Mucosa of descending colon (tissue), 3 donors: ENCODE measurements at places on chromosomes 1 and 21. TPM values are rescaled to one million over a fixed set of nuclear protein-coding genes. Genes with fewer than 3 reads are reported as not detected.

Gene FAM78B
- 1.3 TPM for total RNA-seq

Gene FLG
- total RNA-seq: not detected

Gene CZIB
- 40.6 TPM for total RNA-seq

Gene PRKAA2
- total RNA-seq: 3.1 TPM

Gene NBPF4
- total RNA-seq: 0.35 TPM

Gene FAM151A
- total RNA-seq: 5.7 TPM

Gene CBS
- 4.5 TPM for total RNA-seq

Gene HCRTR1
- total RNA-seq: not detected

Gene RGS16
- total RNA-seq: 0.61 TPM

Gene NR0B2
- 0.52 TPM for total RNA-seq

Gene RNF223
- 7.5 TPM for total RNA-seq

Gene NHLH1
- total RNA-seq: 0.14 TPM

DNA sequence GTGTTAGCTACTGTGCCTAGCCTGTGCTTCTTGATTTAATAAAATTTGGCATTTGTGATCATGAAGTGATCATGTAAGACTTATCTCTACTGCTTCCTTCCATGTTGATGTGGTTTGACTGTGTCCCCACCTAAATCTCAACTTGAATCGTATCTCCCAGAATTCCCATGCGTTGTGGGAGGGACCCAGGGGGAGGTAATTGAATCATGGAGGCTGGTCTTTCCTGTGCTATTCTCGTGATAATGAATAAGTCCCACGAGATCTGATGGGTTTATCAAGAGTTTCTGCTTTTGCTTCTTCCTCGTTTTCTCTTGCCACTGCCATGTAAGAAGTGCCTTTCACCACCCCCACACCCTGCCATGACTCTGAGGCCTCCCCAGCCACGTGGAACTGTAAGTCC lies at the start of gene OVAAL:
Gene OVAAL, plus strand, starts transcription at position 301 of the 400 bp plus-strand sequence.
- DNase-seq: no peak

DNA sequence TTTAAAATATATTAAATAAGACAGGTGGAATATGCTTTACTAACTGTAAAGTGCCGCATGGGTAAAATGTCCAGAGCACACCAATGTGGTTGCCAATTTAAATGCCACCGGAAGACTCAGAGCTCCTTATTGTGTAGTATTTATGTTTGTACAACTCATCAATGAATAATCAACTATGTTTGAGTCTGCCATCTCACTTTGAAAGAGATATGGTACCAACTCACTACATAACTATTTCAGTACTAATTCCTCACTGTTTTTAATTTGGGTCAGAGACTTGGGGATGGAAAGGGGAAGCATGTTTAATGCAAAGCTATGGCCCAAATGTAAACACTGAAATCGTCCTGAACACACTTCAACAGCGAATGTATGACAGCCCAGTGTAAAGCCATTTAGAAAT lies 144.8 kb downstream of the NR5A2 start:
- no peak for DNase-seq

- DNase-seq: no peak
Measured at GRCh38 chr1:167330601-167331293, 110.1 kb downstream of the POU2F1 start.

DNA sequence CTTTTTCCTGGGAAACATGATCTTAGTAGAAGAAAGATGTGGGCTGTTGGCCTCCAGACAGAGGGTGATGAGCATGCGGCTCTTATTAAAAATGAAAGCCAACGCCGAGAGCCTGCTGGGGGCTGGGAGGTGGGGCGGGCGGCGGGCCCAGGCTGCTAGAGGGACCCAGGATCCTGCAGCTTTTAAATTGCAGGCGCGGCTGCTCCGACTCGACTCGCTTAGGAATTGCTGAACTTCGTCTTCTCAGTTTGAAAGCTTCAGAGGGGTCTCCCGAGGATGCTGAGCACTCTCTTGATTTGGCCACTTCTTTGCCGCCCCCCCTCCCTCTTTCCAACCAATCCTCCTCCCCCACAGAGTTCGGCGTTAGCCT lies 1.2 kb downstream of the AGPAT3 start:
- peak; percentile 66 for DNase-seq

- peak; percentile 100 for DNase-seq
Measured at GRCh38 chr1:15835741-15836510, 11.6 kb upstream of the SPEN start.

GRCh38 chr1:31183927-31184554 lies 55.6 kb downstream of the NKAIN1 start:
- DNase-seq: peak; percentile 38

GRCh38 chr1:176617881-176618280 lies 154.9 kb downstream of the PAPPA2 start:
- DNase-seq: no peak

DNA sequence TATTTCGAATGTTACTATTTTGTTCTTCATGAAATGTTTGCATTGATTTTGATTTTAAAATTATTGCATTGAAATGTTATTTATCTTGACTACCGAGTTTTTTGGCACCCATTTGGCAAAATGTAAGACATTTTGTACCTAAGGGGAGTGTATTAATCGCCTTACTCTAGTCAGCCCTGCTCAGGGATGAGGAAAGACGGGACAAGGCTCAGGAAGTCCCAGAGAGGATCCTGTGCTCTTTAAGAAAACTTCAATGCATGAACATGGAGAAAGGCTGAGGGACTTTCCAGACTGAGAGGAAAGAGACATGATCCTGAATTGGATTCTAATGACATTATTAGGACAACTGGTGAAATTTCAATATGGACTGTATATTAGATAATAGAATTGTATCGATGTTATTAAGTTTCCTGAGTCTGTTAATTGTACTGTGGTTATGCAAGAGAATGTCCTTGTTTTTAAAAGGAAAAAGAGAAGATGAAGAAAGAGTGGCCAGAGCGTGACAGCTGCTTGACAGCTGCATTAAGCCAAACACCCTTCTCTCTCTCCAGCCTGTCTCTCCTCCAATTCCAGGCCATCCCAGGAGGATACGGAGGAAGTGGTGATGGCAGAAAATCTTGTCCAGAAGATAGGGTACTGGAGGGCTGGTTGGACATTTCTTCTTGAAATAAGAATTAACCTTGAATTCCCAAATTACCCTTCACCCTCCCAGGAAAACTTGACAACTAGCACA lies 66.0 kb downstream of the PLEKHA6 start:
- no peak for DNase-seq

- no peak for DNase-seq
Measured at GRCh38 chr1:50548243-50548642, 125.0 kb upstream of the DMRTA2 start.

DNA sequence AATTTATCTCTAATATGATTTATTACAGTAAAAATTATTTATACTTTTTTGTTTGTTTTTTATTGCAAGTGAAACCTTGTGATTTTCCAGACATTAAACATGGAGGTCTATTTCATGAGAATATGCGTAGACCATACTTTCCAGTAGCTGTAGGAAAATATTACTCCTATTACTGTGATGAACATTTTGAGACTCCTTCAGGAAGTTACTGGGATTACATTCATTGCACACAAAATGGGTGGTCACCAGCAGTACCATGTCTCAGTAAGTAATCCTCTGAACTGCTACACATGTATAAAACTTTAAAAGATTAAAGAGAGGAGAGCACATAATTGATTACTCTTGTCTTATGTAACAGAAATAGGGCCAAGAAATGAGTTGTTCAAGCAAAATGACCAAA lies 4.5 kb downstream of the CFHR3 start:
- DNase-seq: no peak

- no peak for DNase-seq
Measured at GRCh38 chr21:38908537-38908936, 102.8 kb downstream of the ETS2 start.

GRCh38 chr21:36854391-36854790 lies 112.1 kb downstream of the HLCS start:
- peak; percentile 72 for DNase-seq

DNA sequence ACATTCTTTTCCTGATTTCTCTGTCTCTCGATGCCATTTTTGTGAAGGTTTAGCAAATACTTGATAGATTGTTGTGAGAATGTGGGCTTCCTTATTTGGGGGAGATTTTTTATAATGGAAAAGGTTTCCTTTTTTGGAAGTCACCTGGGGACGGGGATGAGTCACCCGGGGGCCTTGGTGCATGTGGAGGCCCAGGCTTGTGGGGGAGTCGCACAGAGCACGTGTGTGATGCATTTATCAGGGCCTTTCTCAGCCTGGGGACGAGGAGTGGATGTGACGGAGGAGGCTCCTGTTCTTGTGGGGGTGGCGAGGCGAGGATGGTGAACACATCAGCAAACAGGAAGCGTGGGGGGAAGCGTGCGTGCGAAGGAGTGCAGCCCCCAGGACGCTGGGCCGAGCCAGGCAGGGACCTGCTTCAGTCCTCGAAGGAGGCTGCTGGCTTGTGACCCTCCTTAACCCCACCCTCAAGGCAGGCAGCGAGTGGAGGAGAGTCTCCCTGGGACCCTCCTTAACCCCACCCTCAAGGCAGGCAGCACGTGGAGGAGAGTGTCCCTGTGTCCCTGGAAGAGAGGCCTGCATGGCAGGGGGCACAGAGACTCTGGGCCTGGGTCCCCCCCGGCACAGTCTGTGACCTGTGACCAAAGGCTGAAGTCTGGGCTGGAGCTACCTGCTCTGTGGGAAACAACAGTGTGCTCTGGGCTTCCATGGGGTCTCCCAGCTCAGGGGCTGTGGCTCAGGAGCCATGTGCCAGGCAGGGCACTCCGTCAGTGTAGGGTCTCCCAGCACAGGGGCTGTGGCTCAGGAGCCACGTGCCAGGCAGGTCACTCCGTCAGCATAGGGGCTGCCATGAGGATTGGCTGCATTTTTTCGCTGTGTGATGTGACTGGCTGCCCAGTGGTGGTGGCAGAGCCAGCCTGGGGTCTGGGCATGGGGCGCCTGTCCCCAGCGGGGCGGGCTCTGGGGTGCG lies 57.2 kb downstream of the AGPAT3 start:
- no peak for DNase-seq

GRCh38 chr1:234670967-234671626 lies 61.1 kb upstream of the IRF2BP2 start:
- DNase-seq: no peak

GRCh38 chr1:185721553-185721952 lies 12.6 kb upstream of the HMCN1 start:
- no peak for DNase-seq

DNA sequence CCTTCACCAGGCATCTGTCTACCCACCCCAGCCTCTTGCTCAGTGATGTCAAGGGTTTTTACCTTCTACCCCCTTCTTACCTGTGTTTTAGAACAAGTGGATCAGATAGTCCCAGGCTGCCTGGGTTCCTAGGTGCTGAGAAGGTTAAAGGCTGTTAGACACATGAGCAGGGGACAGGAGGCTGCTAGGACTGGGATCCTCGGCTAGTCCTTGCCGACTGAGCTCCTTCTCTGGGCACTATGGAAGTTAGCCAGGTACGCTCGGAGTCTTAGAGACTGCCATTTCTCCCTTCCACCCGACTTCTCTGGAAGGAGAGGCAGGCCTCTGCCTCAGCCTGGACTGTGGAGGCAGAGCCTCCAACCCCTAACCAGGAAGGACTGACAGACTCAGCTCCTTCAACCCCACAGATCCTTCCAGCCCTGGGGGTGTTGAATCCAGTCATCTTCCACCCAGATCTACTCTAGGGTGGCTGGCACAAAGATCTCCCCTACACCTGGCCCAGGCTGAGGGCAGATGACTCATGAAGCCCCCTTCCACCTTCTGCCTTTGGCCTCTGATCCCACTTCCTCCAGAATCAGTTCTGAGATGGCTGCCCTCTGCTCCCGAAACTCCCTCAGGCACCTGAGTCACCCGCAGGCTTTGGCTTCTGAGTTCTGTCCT lies at the start of gene DYNLT4:
Gene DYNLT4, minus strand, starts transcription at position 648 of the 660 bp plus-strand sequence. CDS start 683 bp downstream, outside the sequence.
- DNase-seq: peak; percentile 48

GRCh38 chr1:16176653-16177052 lies 20.8 kb upstream of the EPHA2 start:
- DNase-seq: no peak

DNA sequence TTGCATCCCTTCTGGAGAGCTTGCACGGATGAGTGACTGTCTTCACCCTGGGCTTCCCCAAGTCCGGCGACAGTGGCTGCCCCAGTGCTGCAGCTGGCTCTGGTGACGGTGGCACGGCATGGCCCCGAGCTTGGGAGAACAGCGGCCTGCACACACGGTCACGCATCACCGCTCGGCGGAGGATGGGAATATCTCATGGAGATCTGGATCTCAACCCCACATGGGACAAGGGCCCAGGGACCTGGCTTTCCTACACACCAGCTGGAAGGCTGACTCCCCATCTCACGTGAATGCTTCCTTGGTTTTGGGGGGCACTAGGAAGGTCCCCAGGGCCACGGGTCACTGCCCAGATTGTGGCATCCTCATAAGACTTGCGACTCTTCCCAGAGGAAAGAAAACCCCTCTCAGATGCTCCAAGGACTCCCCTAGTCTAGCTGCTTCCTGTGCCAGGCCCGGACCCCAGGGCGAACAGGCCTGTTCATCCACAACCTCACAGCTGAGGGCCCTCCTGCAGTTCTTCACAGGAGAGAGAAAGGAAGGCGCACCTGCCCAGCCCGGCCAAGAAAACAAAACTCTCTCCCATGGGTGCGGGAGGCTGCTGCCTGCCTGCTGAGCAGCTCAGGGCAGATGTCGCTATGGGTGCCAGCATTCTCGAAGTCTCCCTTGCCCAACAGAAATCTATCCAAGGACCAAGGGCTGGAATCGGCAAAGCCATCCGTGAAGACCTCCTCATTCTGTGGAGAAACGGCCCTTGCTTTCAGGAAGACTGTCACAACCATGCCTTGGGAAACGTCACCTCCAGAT lies 9.9 kb downstream of the CFAP410 start:
- DNase-seq: no peak

GRCh38 chr1:209398313-209398991 lies 185.1 kb upstream of the CAMK1G start:
- DNase-seq: peak; percentile 12

DNA sequence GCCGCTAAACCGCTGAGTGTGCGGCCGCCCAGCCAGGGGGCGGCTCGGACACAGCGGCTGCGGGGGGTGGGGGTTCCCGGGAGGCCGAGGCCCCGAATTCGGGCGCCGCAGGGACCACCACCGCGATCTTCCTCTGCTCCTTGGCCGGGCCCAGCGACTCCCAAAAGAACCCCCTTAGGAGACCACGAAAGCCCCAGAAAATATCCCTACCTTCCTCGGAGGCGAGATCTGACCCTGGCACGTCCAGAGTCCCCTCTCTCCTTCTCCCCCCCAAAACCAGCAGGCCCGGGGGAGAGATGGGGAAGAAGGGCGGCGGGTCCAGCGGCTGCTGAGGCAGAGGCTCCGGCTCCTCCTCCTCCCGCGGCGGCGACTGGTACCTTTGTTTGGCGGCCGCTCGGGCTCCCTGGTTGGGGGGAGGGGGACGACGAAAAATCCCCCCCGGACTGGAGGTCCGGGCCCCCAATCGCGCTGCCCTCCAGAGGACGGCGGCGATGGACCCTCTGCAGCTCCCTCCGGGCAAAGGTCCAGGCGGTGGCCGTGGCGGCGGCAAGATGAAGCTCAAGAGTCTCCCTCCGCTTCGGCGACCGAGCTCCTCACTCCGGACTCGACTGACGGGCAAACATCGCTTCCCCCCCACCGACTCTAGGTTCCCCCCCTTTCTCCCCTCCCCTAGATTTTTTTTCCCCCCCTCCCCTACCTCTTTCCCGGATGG lies at the start of gene ARID4B:
Gene ARID4B, minus strand, starts transcription at position 621 of the 712 bp plus-strand sequence. CDS start 1,260 bp downstream, outside the sequence.
- DNase-seq: peak; percentile 92

GRCh38 chr1:25128121-25128621 lies 104.1 kb downstream of the SYF2 start:
- DNase-seq: no peak

- DNase-seq: no peak
Measured at GRCh38 chr1:162147760-162148159, 78.3 kb downstream of the NOS1AP start.
